Activated T-cell treated with anti-CD3 and anti-CD28 coated beads for 48 hours (primary cell): ENCODE measurements at places on chromosomes 1 and 21.

GRCh38 chr1:88317396-88317795 is 366.7 kb upstream of the PKN2 start:
- no peak for DNase-seq

- DNase-seq, result no peak
These were observed 73.6 kb upstream of the TLR5 start for GRCh38 chr1:223216531-223217205.

DNA sequence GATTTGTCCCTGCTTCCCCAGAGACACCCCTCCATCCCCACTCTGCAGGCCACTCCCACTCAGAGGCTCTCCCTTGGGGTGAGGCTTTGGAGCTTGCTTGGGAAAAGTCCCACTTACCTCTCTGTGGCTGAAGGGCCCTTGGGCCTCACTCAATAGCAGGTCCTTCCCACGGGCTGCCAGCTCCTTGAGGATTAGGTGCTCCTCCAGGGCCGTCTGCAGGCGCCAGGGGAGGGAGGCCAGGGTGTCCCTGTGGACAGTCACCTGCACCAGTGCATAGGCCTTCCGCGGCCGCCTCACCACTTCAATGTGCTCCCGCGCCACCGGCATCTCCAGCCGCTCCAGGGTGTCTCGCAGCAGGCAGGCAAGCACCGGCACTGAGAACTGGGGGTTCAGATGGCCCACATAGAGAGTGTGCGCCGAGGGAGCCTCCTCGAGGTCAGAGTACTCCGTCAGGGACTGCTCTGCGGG is 1.4 kb downstream of the SLFNL1 start:
- DNase-seq, result no peak

- DNase-seq, result no peak
These were observed 135.9 kb downstream of the TPR start for GRCh38 chr1:186239171-186239570.

DNA sequence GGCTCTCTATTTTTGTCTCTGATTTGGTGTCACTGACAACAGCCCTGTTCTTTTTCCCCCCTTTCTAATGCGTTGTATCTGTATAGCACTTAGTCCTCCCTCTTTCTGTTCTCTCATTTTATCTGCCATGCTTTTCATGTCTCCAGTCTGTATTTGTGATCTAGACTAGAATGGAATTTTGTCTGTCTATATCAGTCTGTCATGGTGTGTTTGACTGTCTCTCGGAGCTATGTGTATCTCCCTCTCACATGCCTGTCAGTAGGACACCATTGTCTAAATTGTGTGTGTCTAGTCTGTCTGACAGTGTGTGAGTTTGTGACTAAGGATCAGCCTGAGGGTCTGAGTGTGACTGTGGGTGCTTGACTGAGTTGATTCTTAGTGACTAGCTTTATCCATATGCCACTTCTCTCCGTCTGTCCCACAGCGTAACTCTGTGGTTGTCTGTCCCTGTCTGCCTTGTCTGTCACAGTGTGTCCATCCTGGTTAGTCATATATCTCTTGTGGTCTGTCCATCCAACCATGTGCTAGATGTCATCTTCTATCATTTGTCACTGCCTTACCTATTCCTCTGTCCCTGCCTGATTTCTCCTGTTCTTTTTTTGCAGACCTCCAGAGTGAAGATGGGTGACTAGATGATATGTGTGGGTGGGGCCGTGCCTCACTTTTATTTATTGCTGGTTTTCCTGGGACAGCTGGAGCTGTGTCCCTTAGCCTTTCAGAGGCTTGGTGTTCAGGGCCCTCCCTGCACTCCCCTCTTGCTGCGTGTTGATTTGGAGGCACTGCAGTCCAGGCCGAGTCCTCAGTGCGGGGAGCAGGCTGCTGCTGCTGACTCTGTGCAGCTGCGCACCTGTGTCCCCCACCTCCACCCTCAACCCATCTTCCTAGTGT is 1.4 kb upstream of the B4GALT2 start:
- DNase-seq, result no peak

GRCh38 chr21:33428669-33429068 is 25.5 kb downstream of the IFNGR2 start:
- no peak for DNase-seq

- DNase-seq, result no peak
These were observed 29.0 kb upstream of the HTR1D start for GRCh38 chr1:23246274-23246673.

DNA sequence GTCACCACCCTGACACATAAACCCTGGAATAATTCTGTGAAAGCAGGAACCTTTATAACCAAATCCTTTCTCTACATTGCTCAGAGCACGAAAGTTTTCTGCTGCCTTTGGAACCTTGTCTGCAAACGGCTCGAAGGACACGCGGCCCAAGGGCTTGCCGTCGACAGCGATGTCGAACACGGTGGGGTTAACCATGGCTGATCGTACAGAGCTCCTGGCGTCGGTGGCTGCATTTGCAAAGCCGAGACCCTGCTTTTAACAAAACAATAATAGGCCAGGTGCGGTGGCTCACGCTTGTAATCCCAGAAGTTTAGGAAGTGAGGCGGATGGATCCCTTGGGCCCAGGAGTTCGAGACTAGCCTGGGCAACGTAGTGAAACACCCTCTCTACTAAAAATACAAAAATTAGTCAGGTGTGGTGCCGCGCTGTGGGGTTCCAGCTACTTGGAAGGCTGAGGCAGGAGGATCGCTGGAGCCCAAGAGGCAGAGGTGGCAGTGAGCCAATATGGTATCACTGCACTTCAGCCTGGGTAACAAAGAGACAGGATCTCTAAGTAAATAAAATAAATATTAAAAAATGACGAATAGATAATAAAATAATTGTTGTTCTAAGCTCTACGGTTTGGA is 2.2 kb upstream of the EIF2B3 start:
- DNase-seq, result no peak

GRCh38 chr1:244160455-244161235 is 109.6 kb downstream of the ZBTB18 start:
- no peak for DNase-seq

- DNase-seq, result no peak
These were observed 155.0 kb downstream of the TOMM20 start for GRCh38 chr1:234973426-234974250.

- DNase-seq, result no peak
These were observed 30.8 kb downstream of the DDR2 start for GRCh38 chr1:162663086-162663485.

DNA sequence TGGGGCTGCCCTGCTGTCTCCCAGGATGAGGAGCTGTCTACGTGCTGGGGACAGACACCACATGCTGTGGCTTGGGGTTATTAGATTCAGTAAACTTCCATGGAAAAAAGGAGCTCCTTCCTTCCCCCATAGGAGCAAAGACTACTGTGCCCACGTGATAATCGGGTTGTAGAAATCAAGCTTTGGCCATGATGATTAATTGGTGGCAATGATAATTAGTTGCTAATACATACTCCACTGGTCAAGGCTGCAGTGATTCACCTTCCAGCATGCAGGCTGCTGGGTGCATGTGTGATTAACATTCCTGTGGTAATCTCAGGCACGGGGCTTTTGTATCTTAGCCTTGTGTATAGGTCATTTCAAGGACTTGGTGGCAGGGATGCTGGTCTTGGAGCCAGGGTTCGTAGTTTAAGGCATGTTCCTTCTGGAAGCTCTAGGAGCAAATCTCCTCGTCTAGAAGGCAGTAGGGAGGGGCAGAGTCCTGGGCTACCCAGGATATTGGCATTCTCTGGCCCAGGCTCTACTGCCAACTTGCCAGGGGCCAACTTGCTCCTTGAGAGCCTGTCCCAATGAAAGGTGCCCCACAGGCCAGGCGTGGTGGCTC is 41.4 kb downstream of the TMCO4 start:
- DNase-seq, result no peak

- DNase-seq, result no peak
These were observed 89.4 kb downstream of the OBSCN start for GRCh38 chr1:228297242-228297641.

- no peak for DNase-seq
These were observed 65.7 kb downstream of the TMCO4 start for GRCh38 chr1:19734056-19734455.

- no peak for DNase-seq
These were observed 24.3 kb upstream of the ENO1 start for GRCh38 chr1:8902765-8903164.

- no peak for DNase-seq
These were observed 244.3 kb downstream of the FGGY start for GRCh38 chr1:59541161-59541560.

DNA sequence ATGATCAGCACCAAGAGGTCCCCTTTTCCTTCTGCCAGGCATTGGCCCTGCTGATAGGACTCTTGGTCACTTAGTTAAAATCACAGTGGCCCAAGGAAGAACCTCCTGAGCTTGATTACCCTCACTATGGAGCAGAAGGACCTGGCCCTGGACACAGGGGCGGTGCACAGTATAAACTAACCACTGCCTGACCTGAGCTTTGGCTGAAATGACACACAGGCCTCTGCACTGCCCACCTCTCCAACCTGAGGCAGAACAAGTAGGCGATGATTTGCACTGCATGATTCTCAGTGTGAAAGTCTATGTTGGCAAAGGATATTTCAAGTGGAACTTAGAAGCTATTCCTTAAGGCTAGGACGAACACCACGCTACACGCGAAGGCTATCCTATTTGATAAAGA is 48.5 kb downstream of the CAPN2 start:
- DNase-seq, result no peak

DNA sequence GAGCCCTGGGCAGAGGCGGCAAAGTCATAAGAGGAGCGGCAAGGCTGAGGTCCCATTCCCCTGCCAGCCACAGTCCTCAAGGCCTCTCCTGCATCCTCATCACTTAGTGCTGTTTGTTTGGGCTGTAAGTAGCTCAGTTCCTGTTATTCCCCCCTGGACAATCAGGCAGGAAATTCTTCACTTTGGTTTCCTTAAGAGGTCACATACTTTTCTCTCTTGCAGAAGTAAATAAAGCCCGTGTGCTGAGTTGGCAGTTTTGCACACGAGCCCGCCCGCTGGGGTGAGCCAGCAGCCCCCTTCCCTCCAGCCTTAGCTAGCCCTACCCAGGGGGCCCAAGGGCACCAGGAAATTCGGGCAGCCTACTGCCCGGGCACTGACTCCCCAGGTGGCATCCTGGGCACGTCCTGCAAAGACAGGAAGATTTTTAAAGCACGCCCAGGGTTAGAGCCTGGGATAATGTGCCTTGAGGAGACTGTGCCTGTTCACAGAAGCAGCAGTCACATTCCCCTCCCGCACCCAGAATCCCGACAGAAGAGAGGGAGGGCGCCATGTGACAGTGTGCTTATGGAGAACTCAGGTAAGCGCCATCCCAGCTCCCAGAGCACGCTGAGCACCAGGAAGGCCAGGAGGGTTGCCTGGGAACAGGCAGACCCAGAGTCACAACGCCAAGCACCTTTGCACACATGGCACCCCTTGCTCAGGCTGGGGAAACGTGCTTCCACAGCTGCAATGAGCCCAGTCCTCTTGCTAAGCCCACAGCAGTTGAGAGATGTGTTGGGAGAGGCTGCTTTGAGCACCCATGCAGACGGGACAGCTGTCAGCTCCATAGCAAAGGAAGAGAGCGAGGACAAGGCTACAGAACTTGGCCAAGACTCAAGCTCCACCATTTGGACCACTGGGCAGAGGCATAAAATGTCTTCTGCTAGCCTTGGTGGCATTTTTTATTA is 144.5 kb upstream of the TMEM51 start:
- DNase-seq, result no peak

GRCh38 chr21:27700974-27701614 is 734.2 kb upstream of the ADAMTS5 start:
- DNase-seq, result peak; percentile 51

DNA sequence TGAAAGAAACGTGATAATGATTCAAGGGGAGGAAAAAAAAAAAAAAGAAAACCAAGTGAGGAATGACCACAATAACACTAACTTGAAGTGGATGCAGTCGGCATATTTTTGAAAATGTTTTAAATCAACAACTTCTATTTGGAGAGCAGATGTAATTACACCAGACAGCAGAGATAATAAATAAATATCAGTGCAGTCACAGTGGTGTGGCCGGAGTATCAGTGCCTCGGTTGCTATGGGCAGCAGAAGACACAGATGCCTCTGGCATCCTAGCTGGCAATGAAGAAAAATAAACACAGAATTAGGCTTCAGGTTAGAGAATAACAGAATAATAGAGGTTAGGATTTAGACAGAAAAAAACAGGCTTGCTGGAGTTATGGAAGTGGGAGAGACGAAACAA is 888.3 kb downstream of the LTN1 start:
- DNase-seq, result no peak

DNA sequence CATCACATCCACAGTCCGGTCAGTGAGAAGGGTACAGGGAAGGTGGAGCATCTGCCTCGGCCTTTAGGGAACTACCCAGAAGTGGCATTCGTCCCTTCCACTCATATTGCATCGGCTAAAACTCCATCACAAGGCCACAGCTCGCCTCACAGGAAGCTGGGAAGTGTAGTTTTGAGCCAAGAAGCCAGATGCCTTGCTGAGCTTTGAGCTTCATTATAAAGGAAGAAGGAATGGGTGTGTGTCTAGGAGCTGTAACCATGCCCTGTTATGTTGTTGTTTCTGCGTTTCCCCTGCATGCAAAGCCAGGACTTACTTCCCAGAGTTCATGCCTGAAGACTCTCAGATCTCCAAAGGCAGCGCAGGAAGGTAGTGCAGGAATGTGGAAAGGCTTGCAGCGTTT is 61.1 kb downstream of the OPTC start:
- DNase-seq, result no peak

DNA sequence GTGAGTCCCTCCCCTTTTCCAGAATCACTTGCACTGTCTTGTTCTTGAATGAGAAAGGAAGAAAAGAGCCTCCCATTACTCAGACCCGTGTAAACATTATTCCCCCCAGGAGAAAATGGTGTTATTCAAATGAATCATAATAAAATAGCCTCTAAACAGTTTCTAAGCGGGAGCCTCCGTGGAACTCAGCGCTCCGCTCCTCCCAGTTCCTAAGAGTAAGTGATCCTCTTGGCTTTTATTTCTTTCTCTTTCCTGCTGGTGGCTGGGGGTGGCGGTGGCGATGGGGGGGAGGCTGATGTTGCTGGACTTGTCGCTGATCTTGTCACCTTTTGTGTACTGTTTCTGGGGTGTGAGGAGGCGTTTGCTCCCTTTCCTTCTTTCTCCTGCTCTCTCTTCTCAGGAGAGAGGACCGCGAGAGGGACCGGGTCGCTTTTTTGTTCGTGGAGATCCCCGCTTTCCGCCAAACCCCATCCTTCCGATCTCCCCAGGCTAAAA is 781 bp downstream of the PROX1 start:
- DNase-seq, result no peak

GRCh38 chr1:32291708-32292538 is at the start of gene HDAC1:
TSS of gene HDAC1 (plus strand) at chr1:32292083. CDS start at chr1:32292170, 87 bp downstream.
- peak; percentile 98 for DNase-seq

GRCh38 chr1:192005976-192006375 is 152.3 kb upstream of the RGS18 start:
- DNase-seq, result no peak

DNA sequence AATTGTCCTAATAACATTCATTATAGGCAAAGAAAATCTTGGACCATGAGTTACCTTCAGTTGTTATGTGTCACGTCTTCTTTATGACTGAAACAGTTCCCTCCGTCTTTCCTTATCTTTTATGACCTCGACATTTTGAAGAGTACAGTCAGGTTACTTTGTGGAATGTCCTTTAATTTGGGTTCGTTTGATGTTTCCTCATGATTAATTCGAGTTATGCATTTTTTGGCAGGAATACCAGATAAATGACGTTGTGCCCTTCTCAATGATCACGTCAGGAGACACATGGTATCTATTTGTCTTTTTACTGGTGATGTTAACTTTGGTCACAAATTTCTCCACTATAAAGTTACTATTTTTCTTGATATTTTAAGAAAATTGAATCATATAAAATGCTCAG is 17.3 kb upstream of the KLF17 start:
- DNase-seq, result no peak

GRCh38 chr21:35512346-35512745 is 463.2 kb upstream of the RUNX1 start:
- no peak for DNase-seq

- no peak for DNase-seq
These were observed 1.4 kb upstream of the USP1 start for GRCh38 chr1:62435231-62436038.
